NCI-H187 treated with DMSO at 0.1 percent for 48 hours (cell line): ENCODE measurements at places on chromosomes 1 and 21.

DNA sequence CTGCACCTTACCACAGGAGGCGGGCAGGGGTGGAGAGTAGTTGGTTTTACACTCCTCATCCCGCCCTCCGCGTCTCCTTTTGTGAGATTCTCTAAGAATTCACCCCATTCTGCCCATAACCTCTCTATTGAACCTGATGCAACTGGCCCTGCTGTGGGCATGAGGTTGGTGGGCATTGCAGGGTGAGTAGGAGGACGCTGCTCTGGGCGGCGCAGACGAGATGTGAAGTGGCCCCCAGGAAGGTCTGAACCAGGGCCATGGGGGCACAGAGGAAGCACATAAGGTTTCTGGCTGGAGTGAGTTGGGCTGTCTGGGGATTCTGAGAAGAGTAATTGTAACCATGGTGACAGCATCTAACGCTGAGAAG is 8.8 kb downstream of the PADI1 start:
- no peak for DNase-seq

GRCh38 chr1:35854989-35855700 is 27.9 kb upstream of the AGO1 start:
- DNase-seq: no peak

- DNase-seq: no peak
Observed at GRCh38 chr1:22846458-22846857, 126.2 kb downstream of the LACTBL1 start.

DNA sequence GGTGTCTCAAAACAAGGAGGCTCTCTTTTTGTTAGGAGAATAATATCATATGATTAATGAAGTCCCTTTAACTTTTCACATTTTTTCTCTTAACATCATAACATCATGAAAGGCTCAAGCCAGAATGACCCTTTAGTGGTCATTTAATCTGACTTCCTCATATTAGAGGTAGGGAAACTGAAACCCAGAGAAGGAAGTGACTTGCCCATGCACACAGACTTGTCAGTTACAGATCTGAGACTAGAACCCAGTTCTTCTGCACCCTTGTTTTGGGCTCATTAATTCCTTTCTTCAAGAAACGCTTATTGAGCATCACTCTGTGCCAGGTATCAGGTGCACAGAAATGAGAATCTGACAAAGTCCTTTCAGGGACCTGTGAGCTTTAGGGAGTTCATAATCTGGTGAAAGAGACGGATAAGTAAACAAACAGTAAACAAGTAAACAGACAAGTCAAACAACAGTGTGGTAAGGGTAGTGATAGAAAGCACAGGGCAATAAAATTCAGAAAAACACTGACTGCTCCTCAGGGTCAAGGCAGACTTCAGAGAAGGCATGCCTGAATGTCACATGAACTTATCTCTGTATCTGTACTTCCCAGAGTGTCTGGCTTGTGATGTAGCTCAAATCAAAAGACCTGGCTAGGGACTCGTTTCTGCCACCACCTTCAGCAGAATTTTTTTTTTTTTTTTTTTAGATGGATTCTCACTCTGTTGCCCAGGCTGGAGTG is 38.3 kb upstream of the OSBPL9 start:
- no peak for DNase-seq

DNA sequence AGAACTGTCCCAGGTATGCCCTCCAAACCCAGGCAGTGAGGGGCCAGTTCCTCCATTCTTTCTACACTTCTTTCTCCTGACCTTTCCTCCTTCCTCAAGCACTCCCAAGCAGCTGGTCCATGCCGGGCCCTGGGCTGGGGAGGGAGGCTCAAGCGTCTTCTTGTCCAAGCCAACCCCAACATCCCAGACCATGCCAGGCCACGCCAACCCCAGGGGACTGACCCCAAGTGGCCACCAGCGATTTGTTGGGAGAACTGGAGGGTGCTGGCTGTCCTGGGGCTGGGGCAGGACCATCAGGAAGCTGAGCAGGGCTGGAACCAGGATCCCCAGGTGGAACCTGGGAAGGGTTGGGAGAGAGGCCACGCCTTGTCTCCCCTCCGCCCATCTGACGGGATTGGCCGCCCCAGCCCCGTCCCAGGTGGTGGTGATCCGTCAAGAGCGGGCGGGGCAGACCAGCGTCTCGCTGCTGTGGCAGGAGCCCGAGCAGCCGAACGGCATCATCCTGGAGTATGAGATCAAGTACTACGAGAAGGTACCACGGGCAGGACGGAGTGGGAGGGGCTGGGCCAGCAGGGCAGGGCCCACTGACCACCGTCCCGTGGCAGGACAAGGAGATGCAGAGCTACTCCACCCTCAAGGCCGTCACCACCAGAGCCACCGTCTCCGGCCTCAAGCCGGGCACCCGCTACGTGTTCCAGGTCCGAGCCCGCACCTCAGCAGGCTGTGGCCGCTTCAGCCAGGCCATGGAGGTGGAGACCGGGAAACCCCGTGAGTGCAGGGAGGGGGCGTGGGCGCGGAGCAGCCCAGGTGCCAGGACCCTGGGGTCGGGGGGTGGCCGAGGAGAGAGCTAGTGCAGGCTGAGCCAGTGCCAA is 29.9 kb downstream of the EPHA8 start:
- DNase-seq: peak; percentile 34

DNA sequence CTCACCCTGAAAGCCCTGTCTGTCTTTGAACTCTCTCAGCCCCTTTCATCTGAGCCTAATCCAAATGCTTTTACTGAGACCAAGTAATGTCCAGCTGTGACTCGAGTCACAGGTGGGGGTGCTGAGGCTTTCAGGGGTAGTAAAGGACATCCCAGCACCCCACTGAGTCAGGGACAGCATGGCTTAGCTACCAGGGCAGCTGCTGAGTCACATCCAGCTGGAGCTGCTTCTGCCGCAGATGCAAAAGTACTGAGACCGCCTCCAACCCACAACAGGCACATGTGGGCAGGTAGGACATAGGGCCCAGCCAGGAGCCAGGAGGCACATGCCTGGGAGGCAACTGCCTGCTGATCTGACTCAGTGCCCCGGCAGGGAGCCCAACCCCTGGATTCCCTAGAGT is 6.7 kb upstream of the VSIG8 start:
- DNase-seq: no peak

GRCh38 chr1:208544794-208545193 is 300.6 kb upstream of the PLXNA2 start:
- no peak for DNase-seq
